ENCODE measurements at places on chromosomes 4 and X.
A peak's percentile ranks its signal among the peaks of the same experiment; 100 is the strongest.

- no peak for DNase-seq
Measured at GRCh38 chrX:38824176-38824575, 22.9 kb downstream of the MID1IP1 start.

- DNase-seq = peak; percentile 0
Measured at GRCh38 chrX:109274806-109275205, 207.1 kb downstream of the GUCY2F start.

DNA sequence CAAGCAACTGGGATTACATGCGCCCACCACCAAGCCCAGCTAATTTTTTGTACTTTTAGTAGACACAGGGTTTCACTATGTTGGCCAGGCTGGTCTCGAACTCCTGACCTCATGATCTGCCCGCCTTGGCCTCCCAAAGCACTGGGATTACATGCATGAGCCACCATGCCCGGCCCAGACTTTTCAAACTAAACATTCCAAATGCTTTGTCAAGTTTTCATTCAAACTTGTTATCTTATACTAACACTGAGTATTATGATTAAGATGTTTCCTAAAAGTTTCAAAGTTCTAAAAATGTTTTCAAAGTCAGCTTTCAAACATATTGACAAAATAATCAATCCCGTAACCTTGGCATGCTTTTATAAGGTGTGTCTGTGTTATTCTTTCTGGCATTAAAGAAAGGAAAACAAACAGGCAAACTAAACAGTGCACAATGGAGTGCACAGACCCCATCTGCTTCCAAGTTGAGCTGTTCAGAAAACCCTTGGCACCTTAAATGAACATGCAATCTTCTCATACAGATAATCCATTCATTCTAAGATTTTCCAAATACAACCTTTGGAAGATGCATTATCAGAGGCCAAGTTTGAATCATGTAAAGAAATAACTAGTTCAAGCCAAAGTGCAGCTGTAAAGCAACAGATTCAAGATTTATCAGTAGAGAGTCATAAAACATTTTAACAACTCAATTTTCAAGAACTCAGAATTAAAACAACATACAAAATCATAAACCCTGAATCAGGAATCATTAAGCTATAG is 49.1 kb downstream of the ABCG2 start:
- no peak for DNase-seq

DNA sequence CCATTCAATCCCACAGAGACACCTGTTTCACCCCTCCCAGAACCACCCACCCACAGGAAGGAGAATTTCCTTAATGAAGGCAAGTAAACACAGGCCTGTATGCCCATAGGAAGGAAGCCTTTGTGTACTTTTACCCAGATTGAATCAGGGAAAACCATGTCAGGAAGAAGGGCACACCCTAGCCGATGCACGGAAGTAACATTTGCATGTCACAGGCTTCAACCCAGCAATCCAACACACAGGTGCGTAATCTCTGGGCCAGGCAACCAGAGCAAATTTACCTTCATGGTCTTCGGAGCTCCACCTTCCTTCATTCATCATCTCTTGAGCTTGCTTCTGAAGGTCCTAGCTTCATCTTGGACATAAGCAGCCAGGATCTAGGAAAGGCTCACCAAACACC is 206.3 kb downstream of the SHROOM3 start:
- no peak for DNase-seq

DNA sequence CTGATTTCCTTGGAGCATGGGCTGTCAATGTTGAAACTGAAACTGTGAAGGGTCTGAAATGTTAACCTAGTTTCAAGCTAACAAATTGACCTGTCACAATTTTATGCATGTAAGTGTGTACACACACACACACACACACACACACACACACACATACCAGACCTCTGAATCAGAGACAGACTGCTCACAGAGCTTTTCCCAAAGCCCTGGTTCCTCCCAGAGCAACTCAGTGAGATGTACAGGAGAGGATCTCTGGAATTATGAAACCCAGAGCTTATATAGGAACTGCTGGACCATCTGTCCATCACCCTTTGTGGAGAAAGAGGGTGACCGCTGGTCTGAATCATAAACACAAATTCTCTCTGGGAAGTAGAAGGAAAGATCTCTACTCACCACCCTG is 228.1 kb upstream of the PRPS2 start:
- DNase-seq = no peak

DNA sequence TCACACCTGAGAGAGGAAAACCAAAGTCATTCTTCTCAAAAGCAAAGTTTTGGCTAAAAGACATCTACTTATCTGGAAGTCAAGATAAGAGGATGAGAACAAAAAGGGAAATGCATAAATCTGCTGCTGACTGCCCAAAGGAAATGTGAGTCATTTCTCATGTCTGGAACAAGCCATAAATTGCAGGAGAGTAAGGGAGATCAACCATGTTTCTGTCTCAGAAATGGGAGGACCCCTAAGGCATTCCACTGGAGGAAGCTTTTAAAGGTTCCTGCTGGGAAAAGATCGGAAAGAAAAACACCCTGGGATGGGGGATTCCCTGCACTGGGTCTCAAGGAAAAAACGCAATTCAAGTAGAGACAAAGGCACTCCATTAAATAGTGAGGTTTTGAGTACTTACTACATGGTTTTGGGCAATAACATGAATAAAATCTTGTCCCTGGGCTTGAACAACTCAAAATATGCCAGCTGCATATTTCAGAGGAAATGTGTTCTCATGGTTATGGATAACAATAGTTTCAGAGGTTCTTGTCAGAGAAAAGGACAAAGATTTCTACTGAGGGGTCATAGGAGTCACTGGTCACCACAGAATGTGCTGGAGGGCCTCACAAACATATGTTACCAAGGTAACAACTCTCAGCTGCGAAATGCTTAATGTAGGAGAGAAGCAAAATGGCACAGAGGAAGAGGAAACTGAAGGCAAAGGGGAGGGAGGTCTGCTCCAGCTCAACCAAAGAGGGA is 19.3 kb downstream of the GPR143 start:
- DNase-seq = peak; percentile 73

GRCh38 chr4:104128031-104128849 is 366.5 kb downstream of the CXXC4 start:
- DNase-seq = no peak

DNA sequence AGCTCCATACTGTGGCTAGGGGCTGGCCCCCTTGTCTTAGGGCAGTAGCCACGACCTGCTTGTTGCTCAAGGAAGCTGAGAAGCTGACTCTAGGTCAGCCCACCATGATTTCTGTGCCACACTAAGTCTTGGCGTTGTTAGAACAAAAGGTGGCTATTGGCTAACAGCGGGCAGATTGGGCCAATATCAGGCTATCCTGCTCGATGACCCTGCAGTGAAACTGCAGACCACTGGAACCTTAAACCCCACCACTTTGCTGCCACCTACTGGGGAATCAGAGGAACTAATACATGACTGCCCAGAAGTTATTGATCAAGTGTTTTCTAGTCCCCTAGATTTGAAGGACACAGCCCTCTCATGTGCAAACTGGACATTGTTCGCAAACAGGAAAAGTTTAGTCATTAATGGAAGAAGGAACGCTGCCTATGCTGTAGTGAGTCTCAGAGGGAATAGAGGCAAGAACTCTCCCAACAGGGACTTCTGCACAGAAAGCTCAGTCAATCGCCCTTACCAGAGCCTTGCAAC is 17.0 kb upstream of the PAPSS1 start:
- peak; percentile 23 for DNase-seq

DNA sequence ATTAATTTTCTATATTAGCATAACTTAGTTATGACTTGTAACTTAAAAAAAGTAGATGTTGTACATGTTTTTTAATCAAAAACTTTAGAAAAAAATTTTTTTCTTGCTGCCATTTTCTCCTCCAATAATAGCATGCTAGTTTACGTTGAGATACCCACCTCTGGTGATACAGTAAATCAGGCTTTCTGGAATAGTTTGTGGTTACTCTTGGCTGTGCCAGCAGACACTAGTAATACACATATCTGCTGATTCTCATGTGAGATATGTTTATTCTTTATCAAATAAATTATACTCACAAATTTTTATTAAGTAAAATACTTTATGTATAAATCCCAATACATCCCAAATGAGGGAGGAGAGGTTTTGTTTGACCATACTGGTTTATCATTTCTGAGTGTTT is 117.3 kb downstream of the KLHL8 start:
- no peak for DNase-seq

DNA sequence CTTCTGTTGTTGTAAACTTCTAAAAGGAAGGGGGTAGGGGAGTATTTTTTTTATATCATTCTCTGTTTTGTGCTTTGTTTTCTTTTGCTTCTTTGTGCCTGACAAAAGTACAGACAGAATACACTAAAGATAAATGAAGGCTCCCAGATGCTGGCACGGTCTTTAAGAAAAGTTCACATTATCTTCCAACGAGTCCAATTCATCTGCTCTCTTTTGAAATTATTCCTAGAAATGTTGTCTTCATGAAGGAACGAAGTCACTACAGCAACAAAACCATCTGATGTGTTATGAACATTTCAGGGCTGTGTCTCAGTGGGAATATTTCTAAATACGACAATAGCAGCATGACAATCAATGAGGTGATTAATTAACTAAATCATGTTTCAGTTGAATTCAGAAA is 813.8 kb upstream of the HTR2C start:
- no peak for DNase-seq

DNA sequence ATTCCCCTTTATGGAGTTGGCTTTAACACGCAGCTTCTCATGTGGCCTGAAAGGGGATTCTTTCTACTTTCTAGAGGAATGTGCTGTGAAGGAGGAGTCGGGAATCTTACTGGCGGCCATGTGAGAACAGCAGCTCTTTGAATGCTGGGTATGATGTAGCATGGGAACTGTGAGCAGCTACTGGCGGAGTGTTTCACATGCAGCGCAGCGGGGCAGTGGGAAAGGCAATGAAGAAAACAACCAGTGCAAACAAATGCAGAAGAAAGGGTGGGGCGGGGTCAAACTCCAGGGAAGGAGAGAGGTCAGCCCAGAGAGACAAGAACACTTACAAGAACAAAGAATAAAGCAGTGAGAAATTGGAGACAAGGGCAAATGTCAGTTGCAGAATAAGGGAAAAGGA is 363.8 kb upstream of the FTHL17 start:
- DNase-seq = no peak

GRCh38 chrX:48487362-48487798 is 11.4 kb downstream of the FTSJ1 start:
- peak; percentile 33 for DNase-seq

- DNase-seq = no peak
Measured at GRCh38 chrX:7266288-7266687, 118.3 kb upstream of the PUDP start.

DNA sequence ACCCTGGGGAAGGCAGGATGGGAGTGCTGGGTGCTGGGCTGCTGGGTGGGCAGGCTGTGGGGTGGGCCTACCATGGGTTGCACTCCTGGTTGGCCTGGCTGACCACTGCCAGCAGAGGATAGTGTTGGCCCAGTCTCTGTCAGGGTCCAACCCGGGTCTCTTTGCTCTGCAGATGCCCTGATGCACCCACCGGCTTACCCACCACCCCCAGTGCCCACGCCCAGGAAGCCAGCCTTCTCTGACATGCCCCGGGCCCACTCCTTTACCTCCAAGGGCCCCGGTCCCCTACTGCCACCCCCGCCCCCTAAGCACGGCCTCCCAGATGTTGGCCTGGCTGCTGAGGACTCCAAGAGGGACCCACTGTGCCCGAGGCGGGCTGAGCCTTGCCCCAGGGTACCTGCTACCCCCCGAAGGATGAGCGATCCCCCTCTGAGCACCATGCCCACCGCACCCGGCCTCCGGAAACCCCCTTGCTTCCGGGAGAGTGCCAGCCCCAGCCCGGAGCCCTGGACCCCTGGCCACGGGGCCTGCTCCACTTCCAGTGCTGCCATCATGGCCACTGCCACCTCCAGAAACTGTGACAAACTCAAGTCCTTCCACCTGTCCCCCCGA is 14.2 kb upstream of the ADD1 start:
- no peak for DNase-seq

GRCh38 chr4:2009651-2010233 is 968 bp upstream of the NELFA start:
- peak; percentile 69 for DNase-seq

GRCh38 chr4:106270736-106271135 is 45.3 kb downstream of the TBCK start:
- no peak for DNase-seq

All from MV-4-11 (cell line).